ENCODE measurements at places on chromosomes 3 and 15. TPM values are rescaled to one million over a fixed set of nuclear protein-coding genes. Genes with fewer than 3 reads are reported as not detected.

USP50 gene
- polyA plus RNA-seq: not detected

ADPGK gene
- polyA plus RNA-seq: 60.3 TPM

MESP2 gene
- polyA plus RNA-seq: 0.57 TPM

CIB2 gene
- polyA plus RNA-seq: 26.7 TPM

Data from A549 (cell line).